Stimulated activated CD8-positive, alpha-beta memory T cell treated with anti-CD3 and anti-CD28 coated beads, Interleukin-7, amount 100 ng/mL, for 1 hour (primary cell): ENCODE measurements at places on chromosomes 4 and X.

GRCh38 chrX:3717742-3718420 is 4.4 kb upstream of the PRKX start:
- DNase-seq: no peak

DNA sequence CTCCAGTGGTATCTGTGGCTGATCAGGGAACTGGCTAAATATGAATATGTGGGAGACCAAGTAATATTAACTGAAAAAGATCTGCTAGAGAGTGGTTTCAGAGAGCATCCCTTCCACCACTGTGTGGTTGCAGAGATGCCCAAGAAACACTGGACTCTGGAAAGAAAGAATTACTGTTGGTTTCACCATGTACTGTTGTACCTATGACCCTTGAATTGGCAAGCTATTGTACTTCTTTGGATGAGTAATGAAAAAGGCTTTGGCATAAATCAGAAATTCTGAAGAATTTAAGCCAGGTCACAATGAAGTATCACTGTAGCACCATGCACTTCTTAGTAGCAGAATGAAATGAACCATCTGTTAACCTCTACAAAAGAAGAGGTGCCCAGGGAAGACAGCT is 134.4 kb upstream of the INTU start:
- no peak for DNase-seq

GRCh38 chrX:49879656-49880277 is 483 bp downstream of the USP27X start:
- DNase-seq: no peak

GRCh38 chrX:129979207-129979920 is 3.1 kb upstream of the BCORL1 start:
- DNase-seq: no peak

GRCh38 chr4:175807547-175807946 is 4.5 kb downstream of the GPM6A start:
- no peak for DNase-seq

GRCh38 chrX:9354918-9355317 is 109.9 kb upstream of the TBL1X start:
- DNase-seq: no peak

DNA sequence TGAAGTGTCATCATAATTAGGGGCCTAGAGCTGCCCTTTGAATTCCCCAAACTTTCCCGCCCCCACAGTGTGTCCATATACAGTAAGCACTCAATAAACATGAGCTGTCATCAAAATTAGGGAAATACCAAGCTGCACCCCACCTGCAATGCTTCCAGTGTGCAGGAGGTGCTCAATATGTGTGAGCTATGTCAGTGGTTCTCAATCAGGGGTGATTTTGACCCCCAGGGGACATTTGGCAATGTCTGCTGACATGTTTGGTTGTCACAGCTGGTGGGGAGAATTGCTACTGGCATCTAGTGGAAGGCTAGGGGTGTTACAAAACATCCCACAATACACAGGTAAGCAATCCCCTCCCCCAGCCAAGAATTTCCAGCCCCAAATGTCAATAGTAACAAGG is 748 bp downstream of the CFP start:
- DNase-seq: no peak

GRCh38 chrX:39398215-39398962 is 597.1 kb downstream of the MID1IP1 start:
- DNase-seq: no peak

DNA sequence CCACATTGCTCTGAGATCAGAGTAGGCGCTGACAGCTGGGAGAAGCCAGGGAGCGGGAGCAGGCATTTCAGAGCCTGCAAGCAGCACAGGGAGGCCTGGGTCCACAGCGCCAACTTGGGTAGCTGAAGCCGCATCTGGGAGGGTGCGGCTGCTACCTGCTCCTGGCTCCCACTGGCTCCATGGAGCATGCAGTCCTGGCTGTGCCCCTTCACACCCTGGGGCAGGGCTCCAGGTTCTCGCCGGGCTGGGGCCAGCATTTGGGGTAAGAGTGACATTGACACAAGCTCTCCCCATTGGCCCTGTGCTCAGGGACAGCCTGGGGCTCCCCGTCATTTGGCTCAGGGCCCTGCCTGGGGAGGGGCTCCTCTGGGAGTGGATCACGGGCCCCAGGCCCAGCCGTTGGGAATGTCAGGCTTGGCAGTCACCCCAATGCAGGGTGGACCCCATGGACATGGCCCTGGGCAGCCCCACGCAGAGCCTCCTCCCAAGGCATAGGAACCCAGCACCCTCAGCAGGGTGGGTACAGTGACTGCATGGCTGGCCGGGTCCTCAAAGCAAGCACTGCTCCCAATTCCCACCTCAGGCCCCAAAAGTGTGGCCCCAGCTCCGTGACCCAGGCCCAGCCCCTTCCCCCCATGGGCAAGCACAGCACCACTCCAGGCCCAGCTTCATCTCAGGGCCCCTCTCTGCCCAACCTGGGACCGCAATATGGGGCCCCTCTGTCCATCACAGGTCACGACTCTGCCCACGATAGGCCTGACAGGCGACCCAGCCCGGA is 82.4 kb downstream of the PRDM5 start:
- DNase-seq: no peak

GRCh38 chrX:105515561-105515960 is 295.1 kb upstream of the TEX13A start:
- DNase-seq: no peak

DNA sequence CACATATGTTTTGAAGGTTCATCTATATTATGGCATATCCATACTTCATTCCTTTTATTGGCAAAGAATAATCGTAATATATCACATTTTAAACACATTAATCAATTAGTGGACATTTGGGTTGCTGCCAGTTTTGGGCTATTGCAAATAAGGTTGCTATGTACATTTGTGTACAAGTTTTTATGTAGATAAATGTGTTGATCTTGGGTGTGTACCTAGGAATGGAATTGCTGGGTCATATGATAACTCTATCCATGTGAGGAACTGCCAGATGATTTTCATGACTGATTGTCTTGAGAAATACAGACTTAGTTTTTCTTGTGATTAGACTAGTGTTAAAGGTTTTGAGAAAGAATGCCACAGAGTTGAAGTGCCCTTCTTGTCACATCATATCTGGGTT is 99.2 kb upstream of the RAB40AL start:
- DNase-seq: no peak

DNA sequence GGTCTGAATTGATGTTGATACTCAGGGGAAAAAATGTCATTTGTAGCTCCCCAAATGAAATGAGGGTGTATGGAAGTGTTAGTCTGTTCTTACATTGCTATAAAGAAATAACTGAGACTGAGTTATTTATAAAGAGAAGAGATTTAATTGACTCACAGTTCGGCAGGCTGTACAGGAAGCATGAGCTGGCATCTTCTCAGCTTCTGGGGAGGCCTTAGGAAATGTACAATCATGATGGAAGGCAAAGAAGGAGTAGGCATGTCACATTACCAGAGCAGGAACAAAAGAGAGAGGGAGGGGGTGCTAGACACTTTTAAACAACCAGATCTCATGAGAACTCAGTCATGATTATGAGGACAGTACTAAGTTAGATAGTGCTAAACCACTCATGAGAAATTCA is 1199.9 kb upstream of the DIAPH2 start:
- DNase-seq: no peak

DNA sequence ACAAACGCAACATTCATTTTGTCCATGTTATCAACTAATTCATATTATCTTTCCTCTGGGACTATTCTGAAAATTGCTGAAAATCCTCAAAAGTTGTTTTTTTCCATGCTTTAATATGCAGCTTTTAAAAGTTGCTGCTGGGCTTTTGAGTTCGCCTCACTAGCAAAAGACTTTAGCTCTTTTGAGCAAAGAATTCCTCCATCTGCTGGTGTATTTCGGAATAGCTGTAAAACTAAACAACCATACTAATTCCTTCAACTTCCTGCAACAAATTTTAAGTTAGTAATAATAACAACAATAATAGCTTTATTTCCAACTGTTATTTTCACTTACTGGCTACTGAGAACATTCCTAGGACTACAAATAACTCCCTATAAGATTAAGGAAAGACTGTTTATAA is 124.5 kb upstream of the PLAC1 start:
- no peak for DNase-seq

- no peak for DNase-seq
These were observed 55.9 kb upstream of the RASSF6 start for GRCh38 chr4:73676136-73676535.

DNA sequence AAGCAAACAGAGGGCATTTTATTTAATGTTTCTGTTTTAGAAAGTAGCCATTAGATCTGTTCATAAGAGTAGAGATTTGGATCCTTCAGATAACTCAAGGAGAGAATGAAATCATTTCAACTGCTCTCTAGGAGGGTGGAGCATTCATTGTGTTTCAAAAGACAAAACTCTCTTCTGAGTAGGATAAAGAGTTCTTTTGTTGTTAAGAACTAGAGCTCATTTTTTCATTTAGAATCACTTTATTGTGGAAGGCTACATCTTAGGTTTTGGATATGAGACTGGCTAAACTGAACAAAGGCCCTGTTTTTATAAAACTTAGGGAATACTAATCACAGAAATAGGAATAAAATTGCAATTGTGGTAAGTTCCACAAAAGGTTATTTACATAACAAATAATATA is 193.9 kb upstream of the PCDH10 start:
- no peak for DNase-seq

DNA sequence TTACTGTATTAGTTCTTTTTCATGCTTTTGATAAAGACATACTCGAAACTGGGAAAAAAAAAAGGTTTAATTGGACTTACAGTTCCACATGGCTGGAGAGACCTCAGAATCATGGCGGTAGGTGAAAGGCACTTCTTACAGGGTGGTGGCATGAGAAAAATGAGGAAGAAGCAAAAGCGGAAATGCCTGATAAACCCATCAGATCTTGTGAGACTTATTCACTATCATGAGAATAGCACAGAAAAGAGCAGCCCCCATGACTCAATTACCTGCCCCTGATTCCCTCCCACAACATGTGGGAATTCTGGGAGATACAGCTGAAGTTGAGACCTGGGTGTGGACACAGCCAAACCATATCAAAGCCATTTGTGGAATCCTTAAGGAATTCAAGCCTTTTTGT is 1238.9 kb downstream of the ADGRL3 start:
- DNase-seq: no peak

DNA sequence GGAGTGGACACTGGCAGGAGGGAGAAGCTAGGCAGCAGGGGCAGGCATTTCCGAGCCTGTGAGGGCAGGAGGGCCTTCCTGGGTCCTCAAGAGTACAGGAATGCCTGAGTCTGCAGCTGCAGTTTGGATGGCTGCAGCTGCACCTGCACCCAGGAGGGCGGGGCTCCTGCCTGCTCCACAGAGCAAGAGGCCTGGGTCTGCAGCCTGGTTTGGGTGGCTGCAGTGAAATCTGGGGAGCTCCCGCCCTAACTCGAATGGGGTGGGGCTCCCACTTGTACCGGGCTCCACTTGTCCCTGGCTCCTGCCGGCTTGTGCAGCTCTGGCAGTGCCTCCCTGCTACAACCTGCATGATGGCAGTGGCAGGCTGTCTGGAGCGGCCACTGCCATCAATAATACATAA is 436.0 kb downstream of the ARHGAP24 start:
- DNase-seq: no peak

DNA sequence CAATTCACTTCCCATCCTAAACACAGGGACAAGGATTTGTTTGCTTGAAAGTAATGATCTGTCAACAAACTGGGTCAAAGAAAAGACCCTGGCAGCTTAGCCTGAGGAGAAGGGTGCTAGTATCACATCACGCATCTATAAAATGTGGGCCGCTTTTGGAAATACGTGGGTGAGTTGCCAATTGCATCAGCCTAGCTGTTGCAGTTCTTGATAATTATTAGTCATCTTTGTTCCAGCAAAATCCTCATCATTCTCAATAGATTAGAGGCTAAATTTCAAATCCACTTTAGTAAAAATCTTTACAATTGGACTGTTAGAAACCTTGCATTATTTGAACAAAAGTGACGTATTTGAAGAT is 33.6 kb upstream of the TAPT1 start:
- no peak for DNase-seq

GRCh38 chr4:186146458-186146857 is 42.0 kb downstream of the FAM149A start:
- DNase-seq: no peak

DNA sequence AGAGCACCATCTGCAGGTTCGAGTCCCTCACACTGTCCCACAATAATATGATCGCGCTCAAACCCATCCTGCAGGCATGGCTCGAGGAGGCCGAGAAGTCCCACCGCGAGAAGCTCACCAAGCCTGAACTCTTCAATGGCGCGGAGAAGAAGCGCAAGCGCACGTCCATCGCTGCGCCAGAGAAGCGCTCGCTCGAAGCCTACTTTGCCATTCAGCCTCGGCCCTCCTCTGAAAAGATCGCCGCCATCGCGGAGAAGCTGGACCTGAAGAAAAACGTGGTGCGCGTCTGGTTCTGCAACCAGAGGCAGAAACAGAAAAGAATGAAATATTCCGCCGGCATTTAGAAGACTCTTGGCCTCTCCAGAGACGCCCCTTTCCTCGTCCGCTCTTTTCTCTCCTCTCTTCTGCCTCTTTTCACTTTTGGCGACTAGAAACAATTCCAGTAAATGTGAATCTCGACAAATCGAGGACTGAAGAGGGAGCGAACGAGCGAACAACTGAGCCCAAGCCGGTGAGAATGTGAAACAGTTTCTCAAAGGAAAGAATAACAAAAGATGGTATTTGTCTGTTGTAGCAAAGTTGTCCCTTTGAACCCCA is 1.9 kb downstream of the POU4F2 start:
- no peak for DNase-seq

- no peak for DNase-seq
These were observed 2.3 kb downstream of the LRBA start for GRCh38 chr4:151012820-151013219.

GRCh38 chrX:44299177-44299576 is 44.3 kb downstream of the EFHC2 start:
- no peak for DNase-seq

DNA sequence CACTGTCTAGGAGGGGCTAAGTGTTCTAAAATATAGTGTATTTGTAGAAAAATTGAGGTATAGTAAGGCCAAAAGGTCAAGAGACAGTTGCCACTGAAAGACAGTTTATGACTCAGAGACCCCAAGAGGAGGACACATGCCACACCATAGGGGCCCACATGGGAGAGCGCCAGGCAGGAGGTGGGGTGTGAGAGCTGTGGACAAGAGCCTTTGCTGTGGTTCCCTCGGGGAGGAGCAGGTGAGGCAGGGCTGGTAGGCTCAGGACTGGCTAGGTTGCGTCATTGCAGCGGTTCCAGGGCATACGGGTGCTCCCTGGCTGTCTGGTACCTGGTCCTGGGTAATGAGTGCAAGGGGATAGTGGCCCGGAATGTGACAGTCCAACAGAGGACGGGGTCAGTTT is 37.6 kb downstream of the CCNQ start:
- no peak for DNase-seq

DNA sequence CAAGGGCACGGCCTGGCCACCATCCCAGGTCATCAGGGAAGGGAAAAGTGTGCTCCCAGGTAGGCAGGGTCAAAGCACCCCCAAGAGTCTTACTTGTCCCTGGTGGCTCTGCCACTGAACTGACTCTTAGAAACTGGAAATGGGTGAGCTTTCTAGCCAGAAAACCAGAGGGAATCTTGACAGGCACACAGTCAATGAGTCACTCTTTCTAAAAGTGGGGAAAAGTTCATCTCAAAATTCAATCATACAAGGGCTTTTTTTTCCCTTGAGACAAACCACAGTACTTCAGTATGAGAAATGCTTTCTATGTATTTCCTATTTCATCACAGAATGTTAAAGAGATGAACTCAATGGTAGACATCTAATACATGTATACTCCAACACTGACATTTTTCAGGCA is 12.5 kb downstream of the HPF1 start:
- DNase-seq: no peak

- DNase-seq: no peak
These were observed 180.4 kb upstream of the MID1 start for GRCh38 chrX:10800796-10801195.
